ENCODE measurements at places on chromosomes 13 and 19.

- DNase-seq: no peak
Observed at GRCh38 chr13:96080676-96081075, 9.2 kb upstream of the HS6ST3 start.

DNA sequence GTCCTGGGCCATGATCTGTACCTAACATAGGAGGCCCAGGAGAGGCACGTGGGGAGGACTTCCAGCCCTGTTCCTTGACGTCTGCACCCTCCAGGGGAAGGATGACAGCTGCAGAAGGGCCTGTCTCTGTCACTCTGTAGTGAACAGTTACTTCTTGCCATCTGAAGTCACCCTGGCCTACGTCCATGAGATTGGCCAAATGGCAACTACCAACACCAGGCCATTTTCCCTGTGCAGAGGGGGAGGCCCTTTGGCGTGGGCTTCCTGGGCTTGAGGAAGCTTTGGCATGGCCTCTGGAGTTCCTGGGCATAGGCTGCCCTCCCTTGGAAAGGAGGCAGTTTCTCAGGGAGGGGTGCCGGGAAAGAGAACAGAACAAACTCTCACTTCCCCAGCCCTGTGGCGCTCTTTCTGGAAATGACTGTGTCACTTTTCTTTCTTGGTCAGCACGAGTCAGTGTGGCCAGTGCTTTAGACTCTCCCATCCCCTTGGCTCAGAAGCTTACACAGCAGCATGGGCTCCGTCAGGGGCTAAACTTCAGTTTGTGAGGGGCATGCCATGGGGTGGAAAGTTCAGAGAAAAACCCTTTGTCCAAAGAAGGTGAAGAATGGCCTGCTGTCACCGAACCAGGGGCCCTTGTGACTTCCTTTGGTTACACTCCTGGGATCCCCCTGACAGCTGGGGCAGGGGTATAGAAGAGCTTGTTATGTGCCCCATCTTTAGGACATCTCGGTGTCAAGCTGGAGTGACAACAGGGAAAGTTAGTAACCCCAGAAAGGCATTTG lies 5.3 kb downstream of the CARM1 start:
- no peak for DNase-seq

GRCh38 chr13:108924134-108924533 lies 294.7 kb downstream of the MYO16 start:
- no peak for DNase-seq

- DNase-seq: no peak
Observed at GRCh38 chr19:51135986-51136762, 5.9 kb upstream of the SIGLEC7 start.

DNA sequence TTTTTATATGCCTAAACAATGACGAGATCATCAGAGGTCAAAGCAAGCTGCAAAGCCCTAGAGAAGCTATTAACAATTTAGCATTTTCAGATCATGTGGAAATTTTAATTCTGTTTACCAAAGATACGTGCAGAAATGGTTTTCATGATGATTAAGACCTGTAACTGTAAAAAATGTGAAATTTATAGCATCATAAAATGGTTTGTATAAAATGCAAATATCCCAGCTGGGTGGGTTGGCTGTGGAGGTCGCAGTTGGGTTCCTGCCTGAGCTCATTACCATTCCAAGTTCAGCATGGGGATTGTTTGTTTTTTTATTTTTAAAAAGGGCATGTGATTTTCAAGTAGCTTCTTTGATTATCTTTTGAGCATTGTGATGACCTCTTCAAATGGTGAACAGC lies 47.9 kb upstream of the SIAH3 start:
- DNase-seq: no peak

DNA sequence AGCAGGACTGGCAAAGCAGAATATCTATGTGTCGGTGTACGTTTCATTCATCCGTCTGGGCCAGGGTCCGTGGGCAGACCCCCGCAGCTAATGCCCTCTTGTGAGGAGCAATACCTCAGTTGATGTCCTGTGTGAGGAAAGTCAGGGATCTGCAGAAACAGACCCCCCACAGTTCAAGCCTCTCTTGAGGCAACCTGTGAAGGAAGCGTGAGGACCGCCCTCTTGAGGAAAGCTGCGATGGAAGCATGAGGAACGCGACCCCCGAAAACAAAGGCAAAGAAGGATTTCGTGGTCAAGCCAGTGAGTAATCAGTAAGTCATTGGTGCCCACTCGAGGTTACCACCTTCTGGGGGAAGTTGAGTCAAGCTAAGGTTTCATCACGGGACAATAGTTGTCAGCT lies 20.9 kb upstream of the ZNF83 start:
- no peak for DNase-seq

DNA sequence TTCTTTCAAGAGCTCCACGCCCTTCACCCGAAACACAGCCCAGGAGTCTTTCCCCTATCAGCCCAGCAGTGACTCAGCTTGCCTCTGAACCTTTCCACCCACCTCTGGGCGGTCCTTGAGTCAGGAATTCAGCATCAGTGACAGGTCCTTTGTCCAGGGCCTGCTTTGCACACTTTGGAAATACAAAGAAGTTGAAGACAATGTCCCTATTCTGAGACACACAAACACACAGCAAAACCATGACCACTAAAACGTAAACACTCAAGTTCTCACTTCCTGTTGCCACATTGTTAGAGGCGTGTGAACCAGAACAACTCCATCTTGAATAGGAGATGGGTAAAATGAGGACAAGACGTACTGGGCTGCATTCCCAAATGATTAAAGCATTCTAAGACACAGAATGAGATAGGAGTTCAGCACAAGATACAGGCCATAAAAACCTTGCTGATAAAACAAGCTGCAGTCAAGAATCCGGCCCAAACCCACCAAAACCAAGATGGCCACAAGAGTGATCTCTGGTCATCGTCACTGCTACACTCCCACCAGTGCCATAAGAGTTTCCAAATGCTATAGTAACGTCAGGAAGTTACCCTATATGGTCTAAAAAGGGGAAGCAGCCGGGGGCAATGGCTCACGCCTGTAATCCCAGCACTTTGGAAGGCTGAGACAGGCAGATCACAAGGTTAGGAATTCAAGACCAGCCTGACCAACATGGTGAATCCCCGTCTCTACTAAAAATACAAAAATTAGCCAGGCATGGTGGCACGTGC lies 49.2 kb upstream of the ATP12A start:
- no peak for DNase-seq

GRCh38 chr13:43405457-43405856 lies 381.3 kb downstream of the ENOX1 start:
- DNase-seq: no peak

DNA sequence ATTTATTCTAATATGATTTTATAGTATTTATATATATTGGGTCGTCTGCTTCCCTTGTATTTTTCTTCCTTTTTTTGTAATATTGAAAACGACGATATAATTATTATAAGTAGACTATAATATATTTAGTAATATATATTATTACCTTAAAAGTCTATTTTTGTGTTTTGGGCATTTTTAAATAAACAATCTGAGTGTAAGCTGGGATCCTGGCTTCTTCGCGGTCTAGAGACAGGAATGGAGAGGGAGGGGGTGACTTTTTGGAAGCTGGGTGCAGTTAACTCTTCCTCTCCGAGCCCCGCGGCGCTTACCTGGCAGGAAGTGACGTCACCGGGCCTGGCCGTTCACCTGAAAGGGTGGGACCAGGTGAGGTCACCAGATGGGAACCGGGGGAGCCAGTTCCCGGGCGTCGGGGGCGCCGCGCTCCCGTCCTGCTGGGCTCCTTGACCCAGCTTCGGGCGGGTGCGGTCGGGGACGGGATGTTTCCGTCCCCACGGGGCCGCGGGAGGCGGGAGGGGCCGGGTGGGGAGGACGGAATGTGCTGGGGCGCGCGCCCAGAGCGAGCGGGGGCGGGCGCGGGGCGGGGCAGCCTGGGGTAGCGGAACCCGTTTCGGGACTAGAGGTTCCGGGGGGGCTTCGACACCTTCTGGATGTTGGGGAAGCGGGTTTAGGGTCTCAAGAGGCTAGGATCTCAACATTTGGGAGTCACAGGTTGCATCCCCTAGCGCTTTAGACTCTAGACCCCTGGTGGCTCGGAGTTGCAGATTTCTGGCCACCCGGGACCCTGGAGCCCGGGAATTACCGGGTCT lies 2.8 kb downstream of the ZFP36 start:
- peak; percentile 50 for DNase-seq

DNA sequence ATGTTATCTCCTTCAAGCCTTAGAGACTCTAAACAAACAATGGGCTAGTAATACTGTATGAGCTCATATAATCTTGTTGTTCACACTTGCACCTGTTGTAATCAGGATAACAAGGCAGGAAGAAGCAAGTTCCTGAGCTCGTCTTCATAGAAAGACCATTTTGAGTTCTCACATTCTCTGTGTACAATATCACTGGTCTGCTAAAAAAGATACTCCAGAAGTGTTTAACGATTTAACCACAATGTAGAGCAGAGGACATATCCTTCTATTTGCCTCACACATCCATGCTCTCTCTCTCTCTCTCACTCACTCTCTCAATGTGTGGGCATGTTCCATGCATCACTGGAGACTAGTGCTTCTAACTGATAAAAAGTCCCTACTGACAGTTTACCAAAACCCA lies 122.9 kb downstream of the MIPEP start:
- DNase-seq: no peak

DNA sequence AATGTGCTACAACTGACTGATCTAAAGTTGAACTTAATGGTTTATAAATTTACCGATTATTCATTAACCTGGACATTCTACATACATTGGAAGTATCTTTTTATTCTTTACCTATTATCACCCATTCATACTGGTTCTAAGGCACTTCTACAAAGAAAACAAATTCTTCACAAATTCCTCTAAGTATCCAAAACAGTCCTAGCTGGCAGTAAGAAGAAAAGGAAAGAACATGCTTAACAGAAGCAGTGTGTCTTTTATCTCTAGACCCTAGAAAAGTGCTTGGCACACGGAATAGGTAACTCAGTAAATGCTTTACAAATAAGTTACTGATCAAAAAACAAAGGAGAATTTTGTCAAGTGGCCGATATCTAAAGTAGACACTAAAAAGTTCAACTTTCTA lies 32.8 kb downstream of the TSC22D1 start:
- no peak for DNase-seq

DNA sequence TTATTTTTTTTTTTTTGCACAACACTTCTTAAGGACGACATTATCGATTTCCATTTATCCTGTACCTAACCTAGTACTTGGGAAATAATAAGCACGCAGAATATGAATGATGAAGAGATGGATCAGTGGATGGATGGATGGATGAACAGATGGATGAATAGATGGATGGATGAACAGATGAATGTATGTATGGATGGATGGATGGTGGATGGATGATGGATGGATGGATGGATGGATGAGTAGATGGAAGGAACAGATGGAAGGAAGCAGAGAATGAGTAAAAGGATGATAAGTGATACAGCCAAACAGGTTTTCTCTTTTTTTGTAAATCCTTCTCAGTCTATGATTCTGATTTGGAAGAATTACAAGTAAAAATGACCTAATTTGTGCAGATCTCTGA lies 166.9 kb downstream of the COL4A1 start:
- no peak for DNase-seq

DNA sequence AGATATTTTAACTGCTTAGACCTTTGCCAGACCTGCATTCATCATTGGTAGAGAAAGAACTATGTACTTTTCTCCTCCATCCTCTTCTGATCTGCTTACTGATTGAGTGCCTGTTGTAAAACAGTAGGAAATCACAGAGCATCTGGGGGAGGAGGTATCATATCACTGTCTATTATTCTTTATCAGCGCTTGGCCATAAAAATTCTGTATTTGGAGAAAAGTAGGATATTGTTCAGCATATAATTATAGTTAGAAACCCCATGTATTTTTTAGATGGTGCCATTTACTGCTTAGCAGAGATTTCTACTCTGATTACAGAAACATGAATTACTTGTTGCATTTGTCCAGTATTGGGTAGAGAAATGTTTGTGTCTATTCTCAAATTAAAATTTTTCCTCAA lies 62.4 kb downstream of the URI1 start:
- no peak for DNase-seq

GRCh38 chr13:31092646-31093045 lies 69.1 kb downstream of the HSPH1 start:
- DNase-seq: no peak

- no peak for DNase-seq
Observed at GRCh38 chr13:66446413-66446812, 783.7 kb downstream of the PCDH9 start.

DNA sequence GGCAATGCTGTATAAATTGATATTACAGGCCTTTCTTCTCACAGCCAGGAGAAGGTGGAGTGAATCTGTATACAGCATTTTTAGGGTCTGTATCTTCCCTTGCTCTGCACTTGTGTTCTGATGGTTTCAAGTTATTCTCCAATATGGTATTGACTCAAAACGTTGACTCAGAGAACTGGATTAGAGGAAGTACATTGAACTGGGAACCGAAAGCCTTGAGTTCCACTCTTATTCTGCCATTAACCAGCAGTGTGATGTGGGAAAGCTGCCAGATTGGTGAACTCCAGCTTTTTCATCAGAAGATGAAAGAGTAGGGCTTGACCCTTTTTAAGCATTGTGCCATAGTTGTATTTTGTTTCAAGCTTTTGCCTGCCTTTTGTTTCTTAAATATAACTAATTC lies 167.7 kb downstream of the SPRY2 start:
- DNase-seq: peak; percentile 88

DNA sequence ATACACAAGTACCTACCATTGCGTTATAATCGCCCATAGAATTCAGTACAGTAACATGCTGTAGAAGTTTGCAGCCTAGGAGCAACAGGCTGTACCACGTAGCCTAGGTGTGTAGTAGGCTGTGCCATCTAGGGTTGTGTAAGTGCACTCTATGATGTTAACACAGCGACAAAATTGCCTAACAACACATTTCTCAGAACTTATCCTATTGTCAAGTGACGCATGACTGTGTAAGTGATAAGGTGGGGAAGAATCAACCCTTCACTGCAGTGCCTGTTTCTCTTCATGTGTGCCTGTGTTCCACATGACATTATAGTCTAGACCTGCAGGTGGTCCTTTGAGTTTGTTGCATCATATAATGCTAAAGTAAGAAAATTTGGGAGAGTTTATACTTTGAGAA lies 94.0 kb downstream of the PCDH9 start:
- no peak for DNase-seq

GRCh38 chr13:95289020-95289444 lies 12.2 kb downstream of the ABCC4 start:
- no peak for DNase-seq

DNA sequence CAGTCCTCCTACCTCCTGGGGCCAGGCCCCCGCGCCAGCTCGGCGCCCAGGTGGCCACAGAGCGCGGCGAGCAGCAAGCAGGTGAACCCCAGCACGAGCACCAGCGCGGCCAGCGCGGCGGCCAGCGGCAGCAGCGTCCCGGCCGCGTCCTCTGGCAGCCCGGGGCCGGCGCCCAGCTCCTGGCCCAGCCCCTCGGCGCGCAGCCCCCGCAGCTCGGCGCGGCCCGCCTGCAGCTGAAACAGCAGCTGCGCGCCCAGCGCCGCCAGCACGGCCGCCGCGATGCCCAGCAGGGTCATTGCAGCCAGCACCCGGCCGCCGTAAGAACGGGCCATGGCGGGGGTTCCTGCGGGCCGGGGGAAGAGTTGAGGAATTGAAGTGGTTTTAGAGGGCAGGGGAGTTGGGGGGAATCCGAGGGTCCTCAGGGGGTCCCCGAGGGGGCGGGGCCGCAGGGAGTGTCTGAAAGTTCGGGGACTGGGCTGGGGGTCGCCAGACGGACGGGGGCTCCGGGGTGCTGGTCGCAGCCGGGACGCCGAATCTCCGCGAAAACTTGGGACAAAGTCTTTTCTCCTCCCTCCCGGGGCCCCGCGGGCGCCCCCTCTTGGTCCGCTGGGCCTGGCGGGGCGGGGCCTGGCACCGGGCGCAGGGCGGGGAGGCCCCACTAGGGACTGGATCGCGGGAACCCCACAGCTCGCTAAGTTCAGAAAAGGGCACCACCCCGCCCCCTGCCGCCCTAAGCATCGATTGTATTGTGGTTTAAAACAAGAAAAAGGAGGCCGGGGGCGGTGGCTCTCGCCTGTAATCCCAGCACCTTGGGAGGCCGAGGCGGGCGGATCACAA lies at the start of gene TMEM221:
TSS of gene TMEM221 (minus strand) at position 538 of the 837 bp plus-strand sequence. CDS start at position 332, 206 bp downstream.
- DNase-seq: peak; percentile 7
